ENCODE measurements at places on chromosomes 3 and 15.

DNA sequence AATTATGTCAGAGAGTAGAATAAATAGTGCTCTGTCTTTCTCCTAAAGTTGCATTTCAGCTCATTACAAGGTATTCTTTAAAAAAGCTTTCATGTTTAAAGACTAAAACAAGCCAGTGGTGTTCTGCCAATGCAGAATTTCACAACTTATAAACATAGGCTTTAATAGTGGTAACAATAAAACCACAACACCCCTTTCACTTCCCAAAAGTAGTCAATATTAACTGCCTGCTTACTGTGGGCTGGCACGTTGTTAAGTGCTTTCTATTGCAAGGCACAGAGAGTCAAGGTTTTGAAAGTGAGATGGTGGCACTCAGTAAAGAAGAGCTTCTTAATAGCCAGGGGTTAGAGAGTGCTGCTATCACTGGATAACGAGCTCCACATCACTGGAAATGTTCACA is 8.4 kb upstream of the RTP1 start:
- DNase-seq = no peak

DNA sequence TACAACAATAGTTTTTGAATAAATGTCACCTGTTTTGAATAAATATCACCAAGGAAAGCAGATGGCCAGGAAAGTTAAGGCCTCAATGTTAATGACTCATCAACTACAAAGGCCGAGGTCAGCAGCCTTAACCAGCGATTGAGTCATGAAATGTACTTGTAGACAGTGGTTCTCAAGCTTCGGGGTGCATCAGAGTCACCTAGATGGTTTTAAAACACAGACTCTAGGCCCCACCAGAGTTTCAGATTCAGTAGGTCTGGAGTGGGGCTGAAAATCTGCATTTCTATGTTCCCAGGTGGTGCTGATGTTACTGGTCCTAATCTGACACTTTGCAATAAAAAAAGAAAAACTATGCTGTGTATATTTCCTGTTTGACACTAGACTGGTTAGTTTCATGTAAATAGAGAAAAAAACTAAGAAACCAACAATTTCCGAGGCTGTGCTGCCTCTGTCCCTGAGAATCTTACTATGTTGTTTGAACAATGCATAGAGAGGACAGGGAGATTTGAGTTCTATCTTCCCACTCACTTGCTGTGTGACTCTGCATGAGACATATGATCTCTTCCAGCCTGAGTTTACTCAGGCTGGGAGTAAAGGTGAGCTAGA is 9.8 kb downstream of the RAB27A start:
- DNase-seq = peak; percentile 18

GRCh38 chr3:53595660-53596059 is 101.2 kb downstream of the CACNA1D start:
- no peak for DNase-seq

- no peak for DNase-seq
These were observed 31.1 kb upstream of the IL16 start for GRCh38 chr15:81165535-81165934.

GRCh38 chr15:68697711-68698690 is 119.2 kb downstream of the CORO2B start:
- no peak for DNase-seq

- no peak for DNase-seq
These were observed 677.5 kb downstream of the ZPLD1 start for GRCh38 chr3:103112273-103112672.

DNA sequence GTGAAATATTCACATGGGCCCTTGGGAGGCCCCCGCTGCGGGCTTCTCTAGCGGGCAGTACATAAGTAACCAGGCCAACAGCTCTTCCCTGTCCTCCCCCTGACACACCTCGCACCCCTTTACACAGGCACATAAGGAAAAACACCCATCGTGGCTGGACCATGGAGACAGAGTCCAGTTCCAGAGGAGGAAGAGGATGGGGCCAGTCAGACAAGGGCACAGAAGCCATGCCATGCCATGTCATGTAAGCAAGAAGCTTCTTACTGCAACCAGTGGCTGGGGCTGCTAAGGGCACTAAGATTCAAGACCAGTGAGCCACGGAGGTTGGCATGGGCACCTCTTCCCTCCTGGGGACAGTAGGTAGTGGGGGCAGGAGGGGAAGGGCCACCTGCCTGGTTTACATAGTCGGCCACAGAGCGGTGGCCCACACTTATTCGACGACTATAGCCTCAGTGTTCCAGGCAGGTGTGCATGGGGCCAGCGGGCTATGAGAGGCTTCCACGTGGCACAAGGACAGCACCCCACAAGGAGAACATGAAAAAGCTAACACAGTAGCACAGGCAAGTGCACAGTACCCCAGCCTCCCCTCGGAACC is 5.7 kb upstream of the CYP11A1 start:
- no peak for DNase-seq

DNA sequence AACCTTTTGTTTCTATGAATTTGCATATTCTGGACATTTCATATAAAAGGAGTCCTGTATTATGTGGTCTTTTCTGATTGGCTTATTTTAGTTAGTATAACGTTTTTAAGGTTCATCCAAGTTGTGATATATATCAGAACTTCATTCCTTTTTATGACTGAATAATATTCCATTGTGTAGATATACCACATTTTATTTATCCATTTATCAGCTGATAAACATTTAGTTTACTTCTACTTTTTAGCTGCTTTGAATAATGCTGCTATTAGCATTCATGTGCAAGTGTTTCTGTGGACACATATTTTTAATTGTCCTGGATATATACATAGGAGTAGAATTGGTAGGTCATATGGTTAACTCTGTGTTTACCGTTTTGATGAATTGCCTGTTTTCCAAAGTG is 498.5 kb upstream of the ADAMTS9 start:
- DNase-seq = no peak

GRCh38 chr3:9098716-9099675 is 135.7 kb upstream of the RAD18 start:
- no peak for DNase-seq

DNA sequence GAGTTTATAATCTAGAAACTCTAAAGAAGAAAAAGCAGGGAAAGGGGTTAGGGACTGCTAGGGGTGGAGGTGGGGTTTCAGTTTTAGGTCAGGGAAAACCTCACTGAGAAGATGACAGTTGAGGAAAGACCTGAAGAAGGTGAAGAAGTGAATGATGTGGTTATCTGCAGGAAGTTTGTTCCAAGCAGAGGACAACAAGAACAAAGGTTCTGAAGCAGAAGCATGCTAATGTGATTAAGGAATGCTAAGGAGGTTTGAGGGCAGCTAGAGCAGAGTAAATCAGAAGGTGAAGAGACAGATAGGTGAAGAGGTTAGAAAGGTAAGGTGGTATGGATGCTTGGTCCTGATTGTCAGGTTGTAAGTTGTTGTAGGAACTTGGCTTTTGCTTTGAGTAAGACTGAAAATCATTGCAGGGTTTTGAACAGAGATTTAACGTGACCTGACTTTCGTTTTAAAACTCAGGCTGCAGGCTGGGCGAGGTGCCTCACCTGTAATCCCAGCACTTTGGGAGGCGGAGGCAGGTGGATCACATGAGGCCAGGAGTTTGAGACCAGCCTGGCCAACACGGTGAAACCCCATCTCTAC is 8.6 kb downstream of the OXSR1 start:
- DNase-seq = no peak

DNA sequence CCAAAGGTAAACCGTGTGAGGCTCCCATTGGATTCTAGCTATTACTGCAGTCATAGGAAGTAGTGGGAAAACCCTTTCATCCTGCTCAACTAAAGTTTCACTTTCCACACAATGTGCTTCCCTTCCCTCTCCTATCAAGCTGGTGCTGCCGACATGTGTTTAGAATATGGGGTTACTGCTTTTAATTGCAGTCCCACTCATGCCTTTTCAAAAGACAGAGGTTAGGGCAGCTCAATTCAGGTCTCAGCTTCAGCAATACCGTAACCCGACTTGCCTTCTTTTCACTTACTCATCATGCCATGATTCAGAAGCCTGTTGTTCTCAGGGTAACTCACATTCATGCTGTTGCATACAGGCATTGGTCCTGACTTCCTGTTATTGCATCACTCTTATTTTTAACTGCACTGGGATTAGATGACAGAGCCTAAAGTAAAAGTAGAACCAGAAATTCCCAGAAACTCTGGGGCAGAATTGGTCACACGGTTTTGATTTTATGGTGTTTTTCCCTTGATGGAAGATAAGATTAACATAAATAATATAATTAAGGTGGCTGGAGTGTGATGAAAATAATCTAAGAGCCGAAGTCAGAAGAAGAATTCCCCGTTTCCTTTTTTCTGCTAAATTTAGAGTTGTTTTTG is 45.7 kb downstream of the C2CD4B start:
- DNase-seq = peak; percentile 1

GRCh38 chr3:15634671-15635070 is 33.1 kb downstream of the BTD start:
- DNase-seq = no peak

DNA sequence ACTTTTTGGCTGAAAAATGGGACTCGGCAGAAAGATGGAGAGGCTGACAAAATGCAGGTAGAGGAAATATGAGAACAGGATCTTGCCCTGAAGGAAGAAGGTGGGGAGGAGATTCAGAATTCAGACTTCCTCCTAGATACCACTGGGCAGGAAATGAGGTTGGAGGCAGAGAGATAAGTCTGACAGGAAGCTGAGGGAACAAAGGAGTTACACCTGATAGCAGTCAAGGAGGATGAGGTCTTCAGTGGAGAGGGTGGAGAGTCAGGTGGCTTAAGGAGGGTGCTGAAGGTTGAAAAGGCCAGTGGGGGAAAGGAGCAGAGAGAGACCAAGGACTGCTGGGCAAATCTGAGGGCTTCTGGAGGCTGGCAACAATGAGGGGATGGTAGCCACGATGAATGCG is 56.8 kb downstream of the CCR4 start:
- peak; percentile 36 for DNase-seq

GRCh38 chr3:62378311-62378789 is 5.0 kb upstream of the FEZF2 start:
- DNase-seq = no peak

- DNase-seq = no peak
These were observed 89.4 kb downstream of the EFL1 start for GRCh38 chr15:82173108-82173507.

GRCh38 chr15:78768096-78768495 is 43.2 kb downstream of the ADAMTS7 start:
- no peak for DNase-seq

DNA sequence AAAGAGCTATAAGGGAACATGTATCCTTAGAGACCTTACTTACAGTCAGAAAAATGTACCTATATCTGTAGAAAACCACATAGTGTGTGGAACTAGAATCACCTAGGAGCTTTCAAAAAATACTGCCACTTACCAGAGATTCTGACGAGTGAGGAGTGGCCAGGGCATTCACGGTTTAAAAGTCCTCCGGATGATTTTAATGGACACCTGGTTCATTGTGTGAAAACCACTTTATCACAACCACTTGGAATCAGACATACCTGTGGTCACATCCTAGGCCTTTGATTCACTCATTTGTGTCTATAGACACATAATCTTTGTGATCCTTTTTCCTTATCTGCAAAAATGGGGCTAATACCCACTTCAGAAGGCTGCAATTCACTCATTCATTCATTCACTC is 159.8 kb downstream of the MBNL1 start:
- no peak for DNase-seq

GRCh38 chr3:194277786-194278130 is 73.4 kb downstream of the CPN2 start:
- no peak for DNase-seq

- no peak for DNase-seq
These were observed 33.9 kb upstream of the TBC1D23 start for GRCh38 chr3:100226712-100227429.

- peak; percentile 21 for DNase-seq
These were observed 3.4 kb downstream of the ANKRD28 start for GRCh38 chr3:15794303-15794771.

- no peak for DNase-seq
These were observed 147.5 kb downstream of the LRTM1 start for GRCh38 chr3:54780336-54780735.

- no peak for DNase-seq
These were observed 39.9 kb upstream of the ARL14 start for GRCh38 chr3:160637086-160637485.

DNA sequence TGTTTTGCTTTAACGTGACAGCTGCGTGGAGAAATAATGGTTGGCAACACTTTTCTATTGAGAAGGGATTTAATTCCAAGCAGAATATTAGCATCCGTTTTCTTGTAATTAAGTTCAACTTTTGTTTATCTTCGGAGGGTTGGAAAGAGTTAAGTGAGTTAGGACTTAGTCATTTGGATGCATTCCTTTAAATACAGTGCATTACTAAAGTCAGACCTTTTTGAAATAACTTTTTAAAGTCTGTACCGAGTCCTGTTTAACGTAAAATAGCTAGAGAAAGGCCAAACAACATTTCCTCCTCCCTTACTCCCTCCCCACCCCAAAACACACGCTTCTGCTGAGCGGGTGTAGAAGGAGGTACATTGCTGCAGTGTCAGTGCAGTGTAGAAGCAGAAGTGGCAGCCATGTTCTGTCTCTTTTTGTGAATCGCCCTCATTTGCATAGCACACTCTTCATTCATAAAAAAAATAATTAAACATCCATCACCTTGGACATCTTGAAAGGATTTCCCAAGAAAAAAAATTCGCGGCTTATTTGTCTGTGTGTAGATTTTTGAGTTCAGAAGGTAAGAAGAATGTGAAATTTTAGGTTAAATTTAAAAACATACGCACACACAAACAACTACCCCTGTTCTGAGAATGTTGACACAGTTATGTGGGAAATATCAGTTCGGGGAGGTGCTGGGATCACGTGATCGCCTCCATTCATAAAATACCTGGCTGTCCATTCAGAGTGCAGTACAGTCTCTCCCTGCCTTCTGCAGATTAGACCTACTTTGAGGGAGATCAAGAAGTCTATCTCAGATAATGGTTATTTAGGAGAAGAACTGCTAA is 1.6 kb downstream of the SPRED1 start:
- DNase-seq = peak; percentile 48

GRCh38 chr3:76954412-76954811 is 85.5 kb upstream of the ROBO2 start:
- DNase-seq = no peak

DNA sequence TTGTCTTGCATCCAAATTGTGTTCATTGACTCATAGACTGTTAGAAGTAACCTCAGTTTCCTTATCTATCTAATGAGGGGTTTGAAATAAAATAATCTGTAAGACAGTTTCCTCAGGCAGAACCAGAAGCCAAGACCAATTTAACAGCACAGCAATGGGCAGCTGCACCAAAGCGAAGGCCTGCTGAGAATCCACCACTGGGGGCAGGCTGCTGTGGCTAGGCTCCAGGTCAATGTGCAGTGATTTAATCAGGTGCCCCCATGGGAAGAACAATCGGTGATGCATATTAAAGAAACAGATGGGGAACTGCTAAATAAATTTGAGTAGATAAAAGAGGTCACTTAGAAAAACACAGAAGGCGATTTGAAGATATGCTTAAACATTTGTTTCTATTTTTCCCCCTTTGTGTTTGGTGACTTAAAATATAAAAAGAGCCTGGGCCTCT is 28.0 kb upstream of the TMOD3 start:
- DNase-seq = no peak

DNA sequence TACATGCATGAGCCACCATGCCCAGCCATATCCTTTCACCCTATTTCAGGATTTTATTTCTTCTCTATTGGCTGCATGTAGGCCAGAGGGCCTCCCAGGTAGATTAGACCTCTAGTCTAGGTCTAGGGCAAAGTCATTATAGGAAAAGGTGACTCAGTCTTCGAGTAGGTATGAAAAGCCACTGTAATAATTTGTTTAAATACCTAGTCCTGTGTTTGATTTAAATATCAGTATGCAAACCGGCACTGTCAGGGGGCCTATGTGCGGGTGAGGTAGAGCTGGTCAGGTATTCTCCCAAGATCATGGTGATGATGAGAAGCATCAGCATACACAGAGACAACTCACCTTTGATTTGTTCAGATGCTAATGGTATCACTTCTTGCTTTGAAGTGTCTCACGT is 101.4 kb upstream of the UMPS start:
- no peak for DNase-seq

Measured in Kasumi-1 (cell line).